ENCODE measurements at places on chromosomes 5 and 9.

- DNase-seq: no peak
These were observed 20.3 kb downstream of the MFAP3 start for GRCh38 chr5:154059039-154059430.

DNA sequence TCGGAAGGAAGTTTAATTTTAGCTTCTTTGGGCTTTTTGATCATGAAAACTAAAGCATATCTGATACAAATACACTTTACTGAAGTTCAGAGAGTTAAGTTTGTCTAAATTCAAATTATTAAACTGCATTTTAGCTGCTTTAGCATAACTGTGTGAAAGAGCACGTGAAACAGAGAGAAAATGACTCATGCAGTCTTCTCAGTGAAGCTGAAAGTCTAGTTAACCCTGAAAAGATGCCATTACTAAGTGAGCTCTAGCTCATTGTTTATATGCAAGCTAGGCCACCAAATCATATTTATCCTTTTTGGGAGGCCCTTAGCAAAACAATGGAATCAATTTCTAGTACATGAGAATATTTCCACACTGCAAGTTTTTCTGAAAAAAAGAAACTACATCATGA is 27.6 kb downstream of the TPD52L3 start:
- DNase-seq: no peak

GRCh38 chr5:179129607-179130071 is 69.5 kb downstream of the ZNF354C start:
- no peak for DNase-seq

- no peak for DNase-seq
These were observed 37.8 kb downstream of the PRELID2 start for GRCh38 chr5:145797336-145797735.

- DNase-seq: no peak
These were observed 79.9 kb downstream of the GAPVD1 start for GRCh38 chr9:125341566-125341965.

All from CD4-positive, alpha-beta T cell treated with Interferon gamma for 1 hour (primary cell).